ENCODE measurements at places on chromosomes 4 and X.

- peak; percentile 26 for DNase-seq
Observed at GRCh38 chrX:24241822-24242648, 71.8 kb downstream of the SUPT20HL2 start.

GRCh38 chr4:110705440-110705782 is 82.5 kb upstream of the PITX2 start:
- DNase-seq, result no peak

- no peak for DNase-seq
Observed at GRCh38 chr4:118326585-118326984, 26.2 kb downstream of the PRSS12 start.

DNA sequence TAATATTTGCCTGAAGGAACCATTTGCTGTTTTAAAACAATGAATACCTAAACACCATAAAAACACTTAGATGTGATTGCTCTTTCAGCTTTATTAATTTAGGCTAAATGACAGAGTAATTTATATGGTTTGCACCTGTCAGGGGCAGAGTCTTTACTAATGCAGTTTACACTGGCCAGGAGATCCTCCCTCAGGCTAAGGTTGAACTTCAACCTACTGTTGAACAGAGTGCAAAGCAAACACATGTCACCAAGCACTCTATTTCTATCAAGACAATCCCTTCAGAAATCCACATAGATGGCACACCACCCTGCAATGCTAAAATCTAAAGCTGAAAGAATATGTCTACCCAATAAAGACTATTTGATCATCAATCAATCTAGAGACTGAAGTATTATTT is 147.3 kb downstream of the KLHL13 start:
- no peak for DNase-seq

DNA sequence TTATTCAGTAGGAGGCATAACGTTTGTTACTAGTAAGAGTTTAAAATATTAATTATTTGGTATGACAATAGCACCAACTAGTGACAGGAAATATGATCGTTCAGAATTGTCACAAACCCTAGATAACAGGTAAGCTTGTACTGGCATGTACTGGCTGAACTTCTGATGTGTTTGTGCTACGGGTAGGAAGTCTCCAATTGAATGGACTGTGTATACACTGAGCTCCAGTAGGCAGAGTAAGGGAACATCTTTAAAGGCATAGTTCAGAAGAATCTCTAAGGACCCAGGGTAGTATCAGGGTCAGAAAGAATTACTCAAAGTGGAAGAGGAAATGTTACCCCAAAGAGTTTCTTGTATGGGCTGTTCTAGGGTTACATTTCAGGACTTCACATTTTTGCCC is 230.4 kb downstream of the EDA2R start:
- DNase-seq, result no peak

GRCh38 chr4:113745711-113746110 is 15.8 kb downstream of the CAMK2D start:
- DNase-seq, result no peak

DNA sequence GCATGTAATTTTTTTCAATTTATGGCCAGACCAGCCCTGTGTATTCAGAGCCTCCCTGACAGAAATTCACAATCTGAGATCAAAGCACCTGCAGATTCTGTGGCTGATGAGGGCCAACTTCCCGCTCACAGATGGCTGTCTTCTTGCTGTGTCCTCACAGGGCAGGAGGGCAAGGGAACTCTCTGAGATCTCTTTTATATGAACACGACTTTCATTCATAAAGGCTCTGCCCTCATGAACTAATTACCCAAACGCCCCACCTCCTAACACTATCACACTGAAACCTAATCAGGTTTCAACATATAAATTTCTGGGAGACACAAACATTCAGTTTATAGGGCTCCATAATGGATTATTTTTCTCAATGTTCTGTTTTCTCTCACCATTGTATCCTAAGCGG is 192.6 kb downstream of the NWD2 start:
- DNase-seq, result no peak

- DNase-seq, result no peak
Observed at GRCh38 chr4:26837993-26838842, 22.4 kb upstream of the STIM2 start.

- DNase-seq, result no peak
Observed at GRCh38 chrX:12026481-12026880, 111.8 kb upstream of the FRMPD4 start.

- DNase-seq, result no peak
Observed at GRCh38 chr4:70364002-70364401, 3.4 kb downstream of the SMR3A start.

- peak; percentile 74 for DNase-seq
Observed at GRCh38 chr4:153083447-153083947, 120.7 kb upstream of the TRIM2 start.

- peak; percentile 65 for DNase-seq
Observed at GRCh38 chr4:89765966-89766365, 71.0 kb downstream of the SNCA start.

DNA sequence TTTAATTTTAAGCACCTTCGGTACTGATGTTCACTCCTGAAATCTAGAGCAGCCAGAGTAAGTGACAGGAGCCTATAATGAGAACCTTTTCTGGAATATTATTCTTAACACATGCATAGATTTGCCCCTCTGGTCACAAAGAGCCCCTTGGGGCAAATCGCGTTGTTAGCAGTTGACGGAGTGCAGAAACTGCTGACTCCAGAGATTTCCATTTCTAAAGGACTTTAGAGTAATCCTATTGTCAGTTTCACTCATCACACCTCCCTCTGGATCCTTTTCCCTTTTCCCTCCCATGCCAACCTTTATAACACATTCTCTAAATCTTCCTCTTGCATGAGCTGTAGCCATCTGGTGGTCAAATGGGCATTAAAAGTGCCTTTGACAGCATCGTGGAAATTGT is 264.9 kb upstream of the PRPS2 start:
- no peak for DNase-seq

- no peak for DNase-seq
Observed at GRCh38 chr4:55016131-55016530, 109.3 kb downstream of the KDR start.

DNA sequence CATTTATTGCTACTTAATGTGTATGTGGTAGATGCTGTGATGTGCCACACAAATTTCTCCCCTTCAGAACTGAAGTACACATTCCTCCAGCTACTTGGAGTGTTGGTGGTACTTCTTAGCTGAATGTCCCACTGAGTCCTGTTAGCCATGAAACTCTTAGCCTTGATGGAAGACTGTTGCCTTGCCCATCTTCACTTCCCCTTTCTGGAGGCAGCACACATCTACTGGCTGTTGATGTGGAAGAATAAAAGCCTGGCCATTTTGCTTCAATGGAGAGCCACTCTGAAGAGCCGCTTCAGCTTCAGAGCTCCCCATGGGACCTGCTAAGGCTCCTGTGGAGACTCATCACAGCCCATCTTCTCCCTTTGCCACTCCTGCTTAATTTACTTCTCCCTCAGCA is 157.7 kb upstream of the PITX2 start:
- DNase-seq, result no peak

DNA sequence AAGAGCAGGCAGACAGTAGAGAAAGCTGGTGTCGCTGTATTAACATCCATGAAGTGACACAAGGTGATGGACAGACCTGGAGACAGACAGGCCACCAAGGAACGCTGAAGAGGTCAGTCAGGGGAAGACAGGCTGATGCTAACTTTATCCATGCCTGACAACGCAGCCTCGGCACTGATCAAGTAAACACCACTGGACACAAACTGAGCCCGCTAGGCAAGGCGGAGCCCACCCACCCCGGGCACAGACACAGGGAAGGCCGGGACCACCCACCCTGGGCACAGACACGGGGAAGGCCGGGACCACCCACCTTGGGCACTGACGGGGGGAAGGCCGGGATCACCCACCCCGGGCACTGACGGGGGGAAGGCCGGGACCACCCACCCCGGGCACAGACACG is 18.8 kb downstream of the PPP2R3B start:
- no peak for DNase-seq

DNA sequence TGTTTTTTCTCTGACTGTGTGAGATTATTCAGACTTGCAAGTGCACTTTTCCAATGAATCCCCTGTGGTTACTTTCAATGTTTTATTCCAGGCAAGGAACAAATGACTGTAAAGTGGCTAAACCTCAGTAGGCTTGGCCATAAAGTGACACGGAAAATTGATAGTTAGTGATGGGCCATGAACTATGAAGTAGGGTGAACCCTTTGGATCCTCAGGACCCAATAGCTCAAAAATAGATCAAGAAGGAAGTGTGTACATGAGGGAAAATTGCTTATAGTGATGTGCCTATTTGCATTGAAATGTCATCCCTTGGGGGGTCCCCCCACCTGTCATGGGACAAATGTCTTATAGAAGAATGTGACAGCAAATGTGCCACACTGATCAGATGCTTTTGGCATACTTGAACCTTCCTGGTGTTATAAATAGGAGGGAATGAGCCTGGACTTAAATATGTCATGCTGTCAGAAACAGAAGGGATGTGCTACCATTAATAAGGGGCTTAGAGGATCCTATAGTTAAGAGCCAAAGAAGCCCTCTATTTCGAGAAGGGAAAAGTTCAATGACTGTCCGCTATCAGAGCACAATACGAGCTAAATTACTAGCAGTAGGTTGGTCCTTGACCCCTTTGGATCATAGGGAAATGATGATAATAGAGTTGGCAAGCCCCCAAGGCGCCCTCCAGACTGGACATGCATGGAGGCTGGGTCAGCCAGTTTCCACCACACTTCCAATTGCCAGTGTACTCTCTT is 30.3 kb downstream of the SLC16A2 start:
- no peak for DNase-seq

- DNase-seq, result no peak
Observed at GRCh38 chr4:189341881-189342280, 598.8 kb upstream of the FRG1 start.

GRCh38 chrX:40153345-40154249 is 55.8 kb upstream of the BCOR start:
- no peak for DNase-seq

DNA sequence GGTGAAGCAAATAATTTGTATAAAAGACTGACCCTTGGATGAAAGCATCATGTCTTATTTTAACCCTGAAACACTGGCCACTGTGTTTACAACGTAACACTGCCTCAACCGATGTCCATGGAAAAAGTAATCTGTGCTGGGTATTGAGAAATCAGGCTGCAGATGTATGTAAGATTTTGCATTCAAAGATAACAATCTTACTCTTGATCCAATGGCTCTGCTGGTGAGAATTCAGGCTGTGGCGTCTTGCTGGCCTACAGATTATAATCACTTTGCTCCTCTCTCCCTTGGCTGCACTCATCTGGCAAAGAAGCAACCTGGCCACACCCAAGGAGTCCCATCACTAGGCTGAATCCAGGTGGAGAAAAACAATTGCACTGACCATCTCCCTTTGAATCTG is 7.5 kb downstream of the ADGRA3 start:
- DNase-seq, result no peak

DNA sequence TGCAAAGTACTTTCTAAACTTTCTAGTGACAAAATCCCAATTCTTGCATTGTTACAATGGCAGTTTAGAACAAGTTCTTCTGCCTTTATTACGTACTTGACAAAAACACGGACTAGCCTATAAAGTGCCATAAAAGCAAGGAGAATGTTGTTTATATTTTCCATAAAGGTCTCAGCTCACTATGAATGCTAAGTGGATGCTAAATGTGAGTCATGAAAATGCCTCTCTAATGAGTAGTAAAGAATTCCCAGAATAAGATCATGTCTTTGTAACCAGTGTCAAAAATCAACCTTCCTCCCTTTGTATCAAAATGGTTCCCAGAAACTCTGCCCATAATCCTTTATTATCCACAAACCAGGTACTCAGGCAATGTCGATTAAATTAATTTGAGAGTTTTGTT is 539.8 kb upstream of the SLIT2 start:
- DNase-seq, result peak; percentile 83

DNA sequence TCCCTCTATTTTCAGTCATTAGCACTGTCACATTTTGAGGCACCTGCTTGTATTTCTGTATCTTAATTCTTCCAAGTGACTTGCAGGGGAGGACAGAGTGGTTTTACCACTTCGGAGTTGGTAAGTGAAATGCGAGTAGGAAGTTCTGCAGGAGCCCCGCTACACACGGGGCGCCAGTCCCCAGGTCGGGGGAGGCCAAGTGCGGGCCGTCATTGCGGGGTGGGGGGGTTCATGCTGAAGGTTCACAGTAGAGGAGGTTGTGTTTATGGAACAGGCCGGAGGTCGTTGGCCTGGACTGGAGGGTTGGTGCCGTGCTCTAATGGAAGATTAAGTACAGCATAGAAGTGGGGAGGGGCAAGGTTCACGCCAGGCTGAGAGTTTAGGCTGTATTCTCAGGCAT is 44.0 kb downstream of the LRP2BP start:
- no peak for DNase-seq

- DNase-seq, result no peak
Observed at GRCh38 chr4:65096630-65097029, 573.7 kb downstream of the EPHA5 start.

DNA sequence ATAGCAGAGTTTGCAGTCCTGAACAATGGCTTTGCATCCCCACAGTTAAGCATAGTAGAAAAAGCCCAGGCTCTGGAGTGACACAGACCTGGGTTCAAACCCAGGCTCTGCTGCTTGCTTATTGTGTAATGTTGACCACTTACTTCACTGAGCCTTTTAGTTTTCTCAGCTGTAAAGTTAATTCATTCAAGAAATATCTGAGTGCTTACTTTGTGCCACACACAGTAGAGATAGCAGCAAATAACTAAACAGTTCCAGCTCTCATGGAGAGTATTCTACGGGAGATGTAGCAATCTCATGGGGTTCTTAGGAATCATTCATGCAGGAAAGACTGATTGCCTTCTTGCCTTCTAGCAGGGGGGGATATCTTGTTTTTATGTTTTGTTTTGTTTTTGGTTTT is 63.2 kb downstream of the SLC9A6 start:
- DNase-seq, result peak; percentile 11

GRCh38 chr4:120915336-120915735 is 7.2 kb downstream of the PRDM5 start:
- no peak for DNase-seq

DNA sequence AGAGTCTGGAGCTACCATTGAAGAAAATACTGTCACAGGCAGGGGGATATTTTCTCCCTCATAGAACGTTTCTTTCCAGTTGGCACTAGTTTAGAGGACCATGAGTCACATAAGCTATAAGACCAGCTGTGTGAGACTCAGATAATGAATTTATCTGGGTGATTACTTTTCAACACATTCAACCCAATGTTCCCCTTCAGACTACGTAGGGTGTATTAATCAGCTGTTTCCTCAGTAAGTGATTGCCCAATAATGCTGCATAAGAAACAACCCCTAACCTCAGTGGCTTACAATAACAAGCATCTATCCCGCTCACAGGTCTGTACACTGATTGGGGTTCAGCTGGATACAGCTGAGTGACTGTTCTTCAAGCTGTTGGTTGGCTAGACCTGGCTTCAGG is 38.1 kb downstream of the CBLL2 start:
- DNase-seq, result no peak

GRCh38 chrX:48477960-48478755 is 2.2 kb downstream of the FTSJ1 start:
- no peak for DNase-seq

GRCh38 chrX:42189576-42189975 is 266.2 kb upstream of the CASK start:
- DNase-seq, result no peak

GRCh38 chr4:34261799-34262314 is 1982.5 kb downstream of the ARAP2 start:
- DNase-seq, result no peak

- DNase-seq, result no peak
Observed at GRCh38 chr4:185311113-185311888, 84.4 kb downstream of the LRP2BP start.

Data from fibroblast of skin of right quadriceps (primary cell).